Thymus (tissue), 14 donors: ENCODE measurements at places on chromosomes 12 and 14. TPM values are rescaled to one million over a fixed set of nuclear protein-coding genes. Genes with fewer than 3 reads are reported as not detected.

GRCh38 chr12:76478045-76478444 is 81.5 kb downstream of the OSBPL8 start:
- no peak for DNase-seq

DNA sequence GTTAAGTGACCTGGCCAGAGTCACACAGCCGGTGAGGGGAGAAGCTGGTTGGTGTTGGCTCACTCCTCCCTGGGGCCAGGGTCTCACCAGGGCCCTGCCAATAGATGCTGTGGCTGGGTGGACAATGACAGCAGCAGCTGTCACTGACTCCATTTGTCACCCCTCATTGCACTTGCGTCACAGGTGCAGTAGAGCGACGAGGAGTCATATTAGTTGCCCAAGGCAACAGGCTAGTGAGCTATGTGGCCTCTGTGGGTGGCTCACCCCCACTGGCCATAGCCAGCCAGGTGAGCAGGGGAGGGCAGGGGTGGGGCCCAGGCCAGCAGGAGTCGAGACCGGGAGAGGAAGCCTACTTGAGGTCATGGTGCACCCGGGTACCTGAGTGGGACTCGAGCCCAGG is 9.7 kb downstream of the SLC25A47 start:
- DNase-seq, result no peak

The CCDC175 gene
- total RNA-seq, result not detected

DNA sequence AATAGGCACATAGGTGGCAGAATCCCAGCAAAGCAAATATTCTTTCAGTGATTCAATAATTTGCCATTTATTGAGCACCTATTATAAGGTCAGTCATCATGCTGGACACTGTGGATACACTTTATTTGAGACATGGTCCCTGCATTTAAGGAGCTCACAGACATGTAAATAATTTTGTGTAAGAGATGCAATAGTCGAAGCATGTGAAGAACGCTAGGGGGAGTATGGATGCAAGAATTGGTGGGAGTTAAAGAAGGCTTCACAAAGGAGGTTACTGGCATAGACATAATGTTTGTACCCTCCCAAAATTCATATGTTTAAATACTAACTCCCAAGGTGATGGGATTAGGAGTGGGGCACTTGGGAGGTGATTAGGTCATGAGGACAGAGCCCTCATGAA is 260.6 kb upstream of the GARIN6 start:
- no peak for DNase-seq

GRCh38 chr12:107884769-107885694 is 110.5 kb downstream of the ASCL4 start:
- DNase-seq, result peak; percentile 3

The KRT8 gene
- total RNA-seq, result 100 TPM

DNA sequence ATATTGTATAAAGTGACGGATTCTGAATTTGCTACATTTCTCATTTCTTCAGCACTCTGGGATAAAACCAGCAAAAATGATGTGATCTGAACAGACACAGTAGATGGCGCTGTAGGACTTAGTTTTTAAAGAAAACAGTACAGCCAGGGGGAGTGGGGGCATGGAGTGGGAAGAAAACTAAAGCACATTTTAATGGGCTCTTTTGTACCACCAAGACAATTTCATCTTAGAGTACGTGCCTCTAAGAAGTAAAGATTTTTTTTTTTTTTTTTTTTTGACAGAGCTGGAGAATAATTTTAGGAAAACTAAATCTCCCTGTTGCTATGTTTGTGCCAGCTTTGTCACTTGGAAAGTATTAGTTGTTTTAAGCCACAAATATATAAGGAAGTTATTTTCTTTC is 124.4 kb downstream of the RAD51B start:
- DNase-seq, result peak; percentile 72
